ENCODE measurements at places on chromosomes 7 and 10.

DNA sequence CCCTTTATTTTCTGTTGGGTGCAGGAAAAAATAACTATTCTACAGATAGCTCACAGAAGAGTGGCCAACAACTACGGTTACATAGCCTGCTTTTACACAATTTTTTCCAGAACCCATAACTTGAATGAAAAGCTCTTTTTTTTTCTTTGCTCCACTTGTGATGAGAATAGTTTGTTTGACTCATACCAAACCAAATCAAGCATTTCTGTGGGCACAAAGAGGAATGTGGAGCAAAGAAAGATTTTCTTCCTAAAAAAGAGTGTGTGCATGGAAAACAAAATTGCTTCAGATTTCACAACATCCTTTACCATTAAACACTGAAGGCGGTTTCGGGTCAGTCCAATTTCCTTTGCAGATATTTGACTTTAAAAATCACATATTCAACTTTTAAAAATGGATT is 54.8 kb upstream of the RAB11FIP2 start:
- no peak for DNase-seq

- peak; percentile 67 for DNase-seq
Measured at GRCh38 chr7:2717293-2718261, 29.6 kb downstream of the AMZ1 start.

- DNase-seq = no peak
Measured at GRCh38 chr7:146961617-146962016, 845.0 kb downstream of the CNTNAP2 start.

GRCh38 chr7:44145969-44146911 is 5.1 kb upstream of the MYL7 start:
- DNase-seq = no peak

DNA sequence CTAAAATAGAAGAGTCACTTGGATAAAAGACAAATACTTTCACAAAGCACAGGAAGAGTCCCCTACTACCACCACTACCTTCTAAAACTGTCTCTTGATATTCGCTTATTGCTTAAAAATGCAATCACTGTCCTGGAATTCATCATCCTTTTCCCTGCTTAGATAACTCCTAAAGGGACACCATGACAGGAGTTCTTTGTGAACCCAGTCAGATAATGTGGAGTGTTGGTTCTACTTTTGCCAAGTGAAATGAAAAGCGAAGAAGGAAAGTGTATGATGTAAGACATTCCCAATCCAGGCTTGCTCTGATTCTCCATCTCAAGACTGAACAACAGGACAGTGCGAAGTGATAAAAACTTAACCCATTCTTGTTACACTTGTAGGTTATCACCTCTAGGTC is 103.0 kb downstream of the MTERF1 start:
- DNase-seq = no peak

DNA sequence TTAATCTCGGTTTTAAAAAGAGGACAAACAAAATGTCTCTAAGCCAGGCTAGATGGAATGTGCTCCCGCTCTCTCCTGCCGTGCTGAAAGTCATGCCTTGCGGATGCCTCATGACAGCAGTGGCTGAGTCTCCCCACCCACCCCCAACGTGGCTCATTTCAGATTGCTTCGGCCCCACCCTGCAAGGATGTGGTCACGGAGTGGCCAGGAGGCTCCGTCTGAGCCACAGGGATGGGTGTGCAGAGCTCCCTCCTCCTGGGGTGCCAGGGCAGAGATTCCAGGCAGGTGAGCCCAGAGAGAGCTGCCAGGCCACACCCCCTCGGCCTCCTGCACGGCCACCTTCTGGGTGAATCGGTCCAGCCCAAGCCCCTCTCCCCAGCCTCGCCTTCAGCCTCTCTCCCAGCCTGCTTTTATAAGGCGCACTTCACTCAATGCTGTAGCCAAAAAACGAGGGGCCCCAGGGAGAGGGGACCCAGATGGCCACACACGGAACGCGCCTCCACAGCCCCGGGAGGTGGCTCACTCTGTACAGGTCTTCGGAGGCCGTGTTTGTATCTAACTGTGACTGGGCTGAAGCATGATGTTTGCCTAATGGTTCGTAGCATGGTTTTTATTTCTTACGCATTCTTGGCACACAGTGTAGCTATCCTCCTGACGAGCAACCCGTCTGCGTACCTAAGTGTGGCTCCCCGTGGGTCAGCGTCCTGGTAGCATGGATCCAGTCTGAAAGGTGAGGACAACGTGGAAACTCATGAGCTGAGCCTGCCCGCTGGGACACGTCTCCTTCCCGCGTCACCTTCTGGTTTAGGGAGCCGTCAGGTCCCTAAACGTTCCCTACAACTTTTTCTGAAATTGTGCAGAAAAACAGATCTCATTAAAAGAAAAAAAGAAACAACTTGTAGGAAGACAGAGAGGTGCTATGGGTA is 413.8 kb upstream of the FOXK1 start:
- DNase-seq = no peak

DNA sequence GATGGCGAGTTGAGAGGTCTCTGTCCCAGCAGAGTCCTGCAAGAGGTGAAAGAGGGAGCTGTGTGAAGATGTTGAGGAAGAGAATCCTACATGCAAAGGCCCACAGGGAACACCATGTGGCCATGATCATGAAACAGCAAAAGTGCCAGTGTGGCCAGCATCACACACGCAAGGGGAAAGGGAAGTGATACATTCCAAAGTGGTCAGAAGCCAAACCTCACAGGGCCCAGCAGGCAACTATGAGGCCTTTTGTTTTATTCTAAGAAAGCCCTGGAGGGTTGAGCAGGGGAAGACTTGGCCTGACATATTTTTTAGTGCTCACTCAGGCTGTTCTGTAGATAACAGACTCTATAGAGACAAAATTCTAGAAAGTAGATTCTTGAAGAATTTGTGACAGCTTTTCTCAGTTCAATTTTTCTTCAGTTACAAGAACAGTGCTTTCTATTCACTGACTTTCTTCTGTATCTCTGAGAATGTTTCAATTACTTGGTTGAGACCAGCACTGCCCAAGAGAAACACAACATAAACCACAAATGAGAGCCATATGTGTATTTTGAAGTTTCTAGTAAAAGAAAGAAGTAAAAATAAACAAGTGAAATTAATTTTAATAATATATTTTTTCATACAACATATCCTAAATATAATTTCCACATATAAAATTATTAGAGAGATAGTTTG is 82.3 kb downstream of the HTR7 start:
- DNase-seq = no peak

GRCh38 chr7:23462846-23463245 is 7.4 kb downstream of the IGF2BP3 start:
- DNase-seq = no peak

- no peak for DNase-seq
Measured at GRCh38 chr7:55071411-55072175, 52.8 kb downstream of the EGFR start.

- no peak for DNase-seq
Measured at GRCh38 chr7:51228386-51228958, 88.1 kb downstream of the COBL start.

GRCh38 chr7:44367475-44368043 is 42.2 kb upstream of the CAMK2B start:
- no peak for DNase-seq

GRCh38 chr7:93980744-93981479 is 23.2 kb downstream of the BET1 start:
- DNase-seq = no peak

DNA sequence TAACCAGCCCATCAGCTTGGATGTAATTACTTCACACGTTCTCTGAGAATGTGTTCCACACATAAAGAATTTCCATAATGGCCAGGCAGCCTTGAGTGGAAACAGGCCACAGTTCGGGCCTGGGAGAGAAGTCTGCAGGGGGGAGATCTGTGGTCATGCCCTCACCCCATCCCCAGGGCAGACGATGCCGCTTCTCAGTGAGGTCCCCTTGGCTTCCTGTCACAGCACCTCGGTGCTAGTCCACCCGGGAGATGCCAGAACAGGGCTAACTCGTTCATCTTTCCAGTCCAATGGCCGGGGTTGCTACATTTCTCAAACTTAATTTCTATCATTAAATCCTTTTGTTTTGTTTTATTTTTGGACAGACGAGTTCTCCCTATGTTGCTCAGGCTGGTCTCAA is 624.1 kb downstream of the PTPRN2 start:
- DNase-seq = no peak

DNA sequence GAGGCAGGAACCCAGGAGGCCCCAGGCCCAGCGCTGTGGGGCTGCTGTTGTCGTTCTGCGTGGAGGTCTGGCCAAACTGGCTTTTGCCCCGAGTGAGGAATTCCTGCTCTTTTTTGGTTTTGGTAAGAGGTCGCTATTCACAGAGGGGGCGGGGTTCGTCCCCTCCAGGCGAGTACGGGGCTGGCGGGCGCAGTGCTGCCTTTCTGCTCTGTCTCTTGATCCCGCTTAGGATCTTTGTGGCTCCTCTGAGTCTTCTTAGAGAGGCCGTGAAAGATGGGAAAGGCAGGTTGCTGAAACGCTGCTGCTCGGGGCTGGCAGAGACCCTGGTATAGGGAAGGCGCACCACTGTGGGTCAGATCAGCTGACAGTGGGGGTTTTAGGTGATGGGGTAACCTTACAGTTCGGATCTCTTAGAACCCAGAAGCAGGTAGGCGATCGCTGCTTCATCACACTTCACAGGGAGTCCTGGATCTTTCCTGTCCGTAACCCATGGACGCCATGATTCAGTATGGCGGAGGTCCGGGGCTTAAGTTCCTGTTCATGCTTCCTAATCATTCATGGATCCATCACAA is 136.7 kb downstream of the KIF20B start:
- DNase-seq = no peak

GRCh38 chr7:14420768-14421167 is 431.3 kb upstream of the ETV1 start:
- DNase-seq = no peak

DNA sequence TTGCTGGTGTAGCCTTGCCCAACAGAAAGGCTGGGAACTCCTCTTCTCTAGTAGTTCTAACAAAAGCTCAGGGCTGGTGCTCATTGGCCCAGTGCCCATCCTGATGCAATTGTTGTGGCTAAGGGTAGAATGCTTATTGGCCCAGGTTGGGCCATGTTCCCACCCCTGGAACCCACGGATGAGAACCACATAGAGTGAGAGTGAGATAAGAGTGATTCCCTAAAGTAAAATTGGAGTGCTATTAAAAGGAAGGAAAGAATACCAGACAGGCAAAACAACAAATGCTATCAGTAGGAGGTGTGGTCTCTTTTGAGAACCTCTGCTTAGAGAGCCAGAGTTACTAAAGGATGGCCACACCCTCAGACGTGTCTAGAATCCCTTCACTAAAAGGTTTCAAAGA is 49.2 kb downstream of the LGI1 start:
- no peak for DNase-seq

- no peak for DNase-seq
Measured at GRCh38 chr10:122854648-122855047, 9.0 kb upstream of the CUZD1 start.

- DNase-seq = no peak
Measured at GRCh38 chr10:103439776-103440175, 12.4 kb downstream of the CALHM2 start.

DNA sequence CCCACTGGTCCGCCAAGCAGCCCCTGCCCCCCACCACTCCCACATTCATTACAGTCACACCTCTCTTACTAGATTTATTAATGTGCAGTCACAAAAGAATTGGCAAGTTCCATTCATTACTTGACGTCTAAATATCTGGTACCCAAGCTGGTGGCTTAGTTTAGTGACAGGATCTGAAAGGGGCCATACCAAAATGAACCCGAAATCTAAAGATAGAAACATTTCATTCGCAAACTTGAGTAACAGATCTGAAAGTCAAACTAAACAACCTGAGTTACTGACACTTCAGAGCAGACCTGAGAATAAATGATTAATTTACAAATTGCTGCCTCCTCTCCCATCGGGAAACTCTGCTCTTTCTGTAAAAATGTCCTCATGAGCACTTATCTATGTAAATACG is 53.4 kb downstream of the TNS3 start:
- DNase-seq = no peak

DNA sequence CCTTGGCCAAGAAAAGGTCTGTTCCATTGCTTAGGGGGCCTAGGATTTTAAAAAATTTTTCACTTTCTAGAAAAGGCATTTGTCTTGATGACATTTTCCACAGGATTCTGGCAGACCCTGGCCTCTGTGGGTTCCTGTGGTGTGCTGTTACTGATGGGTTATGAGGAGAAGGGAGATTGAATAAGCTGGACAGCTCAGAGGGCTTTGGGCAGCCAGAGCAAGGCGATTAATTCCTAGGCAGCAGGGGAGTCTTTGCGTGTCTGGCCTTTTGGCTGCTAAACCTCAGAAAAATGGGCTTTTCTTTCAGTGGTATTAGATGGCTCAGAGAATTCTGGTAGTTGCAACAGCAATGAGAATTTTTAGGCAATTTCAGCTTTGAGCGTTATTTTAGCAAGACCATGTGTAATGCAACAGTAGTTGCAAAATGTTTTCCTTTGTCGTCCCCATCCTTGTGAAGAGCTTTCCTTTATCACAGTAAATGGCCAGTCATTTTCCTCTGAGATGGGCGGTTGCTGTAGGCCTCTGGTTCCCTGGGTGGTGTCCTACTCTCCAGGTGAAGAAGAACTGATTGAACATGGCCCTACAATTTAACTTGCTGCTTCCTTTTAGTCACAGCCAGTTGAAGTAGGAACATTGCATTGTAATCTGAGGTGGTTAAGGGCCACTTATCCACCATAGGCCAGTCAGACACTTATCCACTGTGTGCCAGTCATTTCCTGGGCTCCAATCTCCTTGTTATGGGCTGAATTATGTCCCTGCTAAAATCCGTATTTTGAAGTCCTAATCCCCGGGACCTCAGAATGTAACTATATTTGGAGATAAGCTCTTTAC is 43.2 kb downstream of the SH2D4B start:
- no peak for DNase-seq

DNA sequence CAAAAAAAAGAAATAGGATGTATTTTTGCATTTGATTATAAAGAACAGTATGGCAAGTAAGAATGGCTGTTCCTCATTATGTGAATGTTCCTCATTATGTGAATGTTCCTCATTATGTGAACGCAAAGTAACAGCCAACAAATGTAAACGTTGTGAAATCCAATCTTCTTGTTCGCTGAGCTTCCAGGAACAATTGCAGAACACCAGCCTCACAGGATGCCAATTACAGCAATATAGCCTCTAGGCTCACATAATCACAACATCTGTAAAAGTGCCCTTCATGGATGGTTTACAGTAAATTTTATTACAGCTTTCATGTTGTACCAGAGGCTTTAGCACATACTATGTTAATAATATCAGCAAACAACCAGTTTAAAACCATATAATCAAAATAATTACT is 71.6 kb downstream of the THSD7A start:
- peak; percentile 85 for DNase-seq

GRCh38 chr10:110035070-110035921 is 27.5 kb downstream of the ADD3 start:
- DNase-seq = no peak

GRCh38 chr7:100582041-100582579 is 3.8 kb downstream of the LRCH4 start:
- no peak for DNase-seq

- peak; percentile 18 for DNase-seq
Measured at GRCh38 chr7:83520726-83521125, 128.2 kb downstream of the SEMA3E start.

All from NCI-H1092 (cell line).